ENCODE measurements at places on chromosomes 3 and 15.

- DNase-seq: no peak
Measured at GRCh38 chr15:93862791-93863190, 368.6 kb upstream of the MCTP2 start.

DNA sequence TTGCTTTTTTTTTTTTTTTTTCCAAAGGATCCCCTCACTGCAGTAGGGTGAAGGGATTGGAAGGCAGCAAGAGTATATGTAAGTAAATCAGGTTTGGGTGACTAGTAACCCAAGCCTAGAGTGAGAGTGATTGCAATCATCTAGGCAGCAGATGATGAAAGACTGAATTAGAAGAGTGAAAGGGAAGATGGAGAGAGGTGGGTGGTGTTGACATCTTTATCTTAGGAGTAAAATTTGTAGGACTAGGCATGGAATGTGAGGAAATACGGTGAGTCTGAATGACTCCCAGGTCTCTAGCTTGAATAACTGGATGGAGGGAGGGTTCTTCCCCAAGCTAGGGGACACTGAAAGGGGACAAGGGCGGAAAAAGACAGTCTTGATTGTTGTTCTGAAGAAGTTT is 63.4 kb downstream of the TPRG1 start:
- no peak for DNase-seq

GRCh38 chr15:33988384-33988783 is 20.1 kb downstream of the CHRM5 start:
- DNase-seq: no peak

DNA sequence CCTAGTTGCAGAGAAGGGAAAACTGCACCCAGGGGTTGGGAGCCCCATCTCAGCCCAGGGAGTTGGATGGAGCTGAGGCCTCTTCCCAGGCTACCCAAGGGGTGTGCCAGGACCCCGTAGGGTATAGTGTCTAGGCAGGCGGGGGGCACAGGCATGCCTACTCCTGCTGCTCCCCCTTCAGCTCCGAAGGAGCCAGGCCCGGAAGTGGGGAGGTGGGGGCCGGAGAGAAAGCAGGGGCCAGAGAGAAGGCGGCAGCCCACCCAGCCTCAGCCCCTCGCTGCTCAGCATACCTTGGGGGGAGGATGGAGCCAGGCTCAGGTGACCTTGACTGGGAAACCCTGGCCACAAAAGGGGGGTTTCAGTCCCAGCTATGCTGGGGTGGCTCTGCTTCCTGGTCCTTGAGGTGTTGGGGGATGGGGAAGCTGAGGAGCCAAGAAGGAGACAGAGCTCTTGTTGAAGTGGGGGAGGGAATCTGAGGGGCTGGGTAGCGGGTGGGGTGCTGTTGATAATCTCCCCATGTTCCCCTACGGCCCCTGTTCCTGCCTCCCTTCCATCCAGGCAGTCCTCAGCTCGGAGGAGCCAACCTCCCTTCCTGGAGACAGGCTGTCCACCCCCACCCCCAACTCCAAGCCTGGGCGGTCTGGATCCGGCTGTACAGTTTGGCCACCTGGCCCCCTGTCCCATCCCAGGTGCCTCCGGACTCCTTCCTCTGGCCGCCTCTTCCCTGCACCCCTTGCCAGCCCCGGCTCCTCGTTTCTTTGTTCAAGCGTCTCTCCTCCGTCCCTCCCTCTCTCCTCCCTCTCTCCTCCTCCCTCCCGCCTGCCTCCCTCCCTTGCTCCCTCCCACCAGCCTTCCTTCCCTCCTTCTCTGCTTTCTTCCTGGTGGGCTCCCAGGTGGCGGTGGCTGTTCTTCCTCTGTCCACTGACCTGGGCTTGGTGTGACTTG is 1.7 kb downstream of the SEMA3F start:
- DNase-seq: no peak

- DNase-seq: no peak
Measured at GRCh38 chr3:113079218-113079961, 88.6 kb downstream of the GTPBP8 start.

DNA sequence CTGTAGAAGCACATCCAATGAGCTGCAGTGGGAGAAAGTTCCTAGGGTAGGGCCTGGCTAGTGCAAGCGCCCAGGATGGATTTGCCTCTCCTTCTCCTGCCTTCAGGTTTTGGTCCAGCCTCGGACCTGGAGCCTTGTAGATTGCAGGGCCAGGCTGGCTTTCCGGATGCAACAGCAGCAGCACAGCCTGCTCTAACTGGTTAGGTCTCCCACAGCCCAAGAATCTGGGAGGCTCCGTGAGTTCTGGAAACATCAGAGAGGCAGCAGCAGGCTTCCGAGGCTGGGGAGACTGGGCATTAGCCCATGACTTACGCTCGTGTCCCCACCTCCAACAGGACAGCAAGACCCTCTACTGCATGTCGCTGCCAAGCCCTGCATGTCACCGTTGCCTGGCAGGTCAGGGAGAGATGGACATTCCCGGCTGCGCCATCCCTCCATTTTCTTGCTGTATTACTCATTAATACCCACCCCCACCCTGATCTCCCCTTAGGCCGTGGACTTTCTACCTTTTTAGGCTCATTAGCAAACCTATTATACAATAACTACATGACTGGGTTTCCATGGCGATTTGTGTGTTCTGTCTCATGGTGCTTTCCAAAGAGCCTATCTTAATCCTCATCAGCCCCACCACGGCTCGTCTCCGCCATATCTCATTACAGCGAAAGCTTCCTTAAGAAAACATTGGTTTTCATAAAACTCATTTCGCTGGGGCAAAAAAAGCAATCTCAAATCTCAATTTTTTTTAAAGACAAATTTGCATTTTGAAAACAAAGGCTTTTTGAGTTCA is 40.9 kb upstream of the RGMA start:
- DNase-seq: no peak

DNA sequence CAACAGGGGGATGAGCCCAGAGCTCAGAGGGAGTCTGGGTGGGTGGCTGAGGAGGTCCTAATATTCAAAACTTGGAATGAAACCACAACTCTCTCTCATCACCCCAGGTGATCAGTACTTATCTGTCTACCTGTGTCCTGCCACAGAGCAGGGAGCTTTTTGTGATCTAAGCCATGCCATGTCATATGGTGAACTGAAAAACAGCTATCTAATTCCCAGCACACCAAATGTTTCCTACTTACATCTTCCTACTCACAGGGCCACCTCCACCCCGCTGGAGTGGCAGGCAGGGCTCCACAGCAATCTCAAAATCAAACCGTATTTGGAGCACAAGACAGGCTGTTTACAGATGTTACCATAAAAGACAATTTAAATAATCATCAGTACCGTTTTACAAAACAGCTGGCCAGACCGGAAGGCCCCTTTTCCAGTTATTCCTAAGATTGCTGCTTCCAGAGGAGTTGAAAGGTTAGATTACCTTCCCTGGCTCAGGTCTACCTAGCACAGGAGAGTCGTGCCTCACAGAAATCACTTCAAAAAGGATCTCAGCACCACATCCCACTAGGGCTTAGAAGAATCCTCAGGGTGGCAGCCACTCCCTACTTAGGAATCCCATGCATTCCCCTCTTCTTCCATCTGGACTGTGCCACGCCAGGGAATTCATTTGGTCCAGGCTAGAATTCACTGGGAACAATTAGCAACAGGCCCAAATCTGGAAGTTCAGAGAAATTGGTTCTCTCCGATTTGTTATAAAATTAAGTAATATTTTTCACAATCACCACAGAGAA is 226.6 kb upstream of the IL12A start:
- DNase-seq: no peak

- DNase-seq: no peak
Measured at GRCh38 chr15:27479296-27480140, 508.5 kb downstream of the GABRG3 start.

DNA sequence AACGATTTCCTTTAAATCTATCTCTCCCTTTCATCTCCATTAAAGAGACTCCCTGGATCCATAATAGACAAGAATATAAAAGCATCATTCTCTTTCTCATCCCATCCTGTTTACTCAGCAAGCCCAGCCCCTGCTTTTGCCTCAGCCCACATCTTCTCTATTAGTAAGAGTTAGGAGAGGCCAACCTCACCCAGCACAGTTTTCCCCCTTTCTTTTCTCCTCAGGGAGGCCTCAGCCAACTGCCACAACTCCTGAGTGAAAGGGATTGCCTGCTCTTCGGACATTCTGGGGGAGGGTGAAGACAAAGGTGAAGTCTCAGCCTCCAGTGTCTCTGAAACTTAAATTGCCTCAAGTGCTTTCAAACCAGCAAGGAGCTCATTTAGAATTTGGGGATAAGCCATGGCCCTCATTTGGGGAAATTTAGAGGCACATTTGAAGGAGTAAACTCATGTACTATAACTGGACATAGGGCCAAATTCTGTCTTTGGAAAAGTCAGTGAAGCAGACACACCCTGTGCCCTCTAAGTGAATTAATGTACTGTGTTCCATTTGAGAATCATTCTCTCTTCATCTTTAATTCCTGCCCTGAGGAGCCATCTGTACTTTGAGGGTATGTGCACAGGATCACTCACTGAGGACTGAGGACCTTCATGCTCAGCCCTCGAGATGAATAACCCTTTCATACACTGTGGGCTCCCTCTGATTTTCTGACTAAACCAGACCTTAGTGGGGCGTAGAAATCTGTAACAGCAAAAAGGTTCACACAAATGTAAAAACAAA is 82.5 kb downstream of the SOX2 start:
- DNase-seq: no peak

DNA sequence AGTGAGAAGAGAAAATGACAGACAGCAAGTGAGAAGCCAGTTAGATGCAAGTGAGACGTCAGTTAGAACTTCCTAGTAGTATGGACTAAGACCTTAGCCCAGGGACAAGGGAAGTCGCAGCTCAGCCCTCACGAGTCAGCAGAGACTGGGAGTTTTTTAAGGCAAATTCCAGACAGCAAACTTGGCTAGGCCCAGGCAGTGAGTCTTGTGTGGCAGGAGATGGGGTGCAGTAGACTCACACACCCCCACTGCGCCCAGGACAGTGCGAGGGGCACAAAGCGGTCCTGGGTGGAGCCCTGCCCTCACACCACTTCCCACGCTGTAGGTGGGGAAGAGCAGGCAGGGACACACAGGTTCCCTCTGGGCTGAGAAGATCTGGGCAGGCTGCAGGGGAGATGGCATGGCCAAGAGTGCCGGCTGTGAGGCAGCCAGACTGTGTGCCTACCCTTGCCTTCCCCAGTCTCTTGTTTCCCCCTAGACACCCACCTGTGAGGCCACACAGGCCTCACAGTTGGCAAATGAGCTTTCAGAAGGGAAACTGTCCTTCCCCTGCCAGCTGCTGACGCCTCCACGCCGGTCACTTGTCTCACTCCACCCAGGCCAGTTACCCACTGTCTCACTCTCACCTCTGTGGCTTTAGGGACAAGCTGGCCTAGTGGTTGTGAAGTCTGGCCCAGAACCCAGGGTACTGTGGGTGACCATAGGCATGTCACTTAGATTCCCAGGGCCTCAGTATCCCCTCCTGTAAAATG is 13.7 kb upstream of the PRKCD start:
- DNase-seq: no peak

- no peak for DNase-seq
Measured at GRCh38 chr3:46242120-46242519, at the start of gene CCR3. CCR3 (plus strand) TSS chr3:46242460; CDS start chr3:46265159, 22,699 bp downstream.

DNA sequence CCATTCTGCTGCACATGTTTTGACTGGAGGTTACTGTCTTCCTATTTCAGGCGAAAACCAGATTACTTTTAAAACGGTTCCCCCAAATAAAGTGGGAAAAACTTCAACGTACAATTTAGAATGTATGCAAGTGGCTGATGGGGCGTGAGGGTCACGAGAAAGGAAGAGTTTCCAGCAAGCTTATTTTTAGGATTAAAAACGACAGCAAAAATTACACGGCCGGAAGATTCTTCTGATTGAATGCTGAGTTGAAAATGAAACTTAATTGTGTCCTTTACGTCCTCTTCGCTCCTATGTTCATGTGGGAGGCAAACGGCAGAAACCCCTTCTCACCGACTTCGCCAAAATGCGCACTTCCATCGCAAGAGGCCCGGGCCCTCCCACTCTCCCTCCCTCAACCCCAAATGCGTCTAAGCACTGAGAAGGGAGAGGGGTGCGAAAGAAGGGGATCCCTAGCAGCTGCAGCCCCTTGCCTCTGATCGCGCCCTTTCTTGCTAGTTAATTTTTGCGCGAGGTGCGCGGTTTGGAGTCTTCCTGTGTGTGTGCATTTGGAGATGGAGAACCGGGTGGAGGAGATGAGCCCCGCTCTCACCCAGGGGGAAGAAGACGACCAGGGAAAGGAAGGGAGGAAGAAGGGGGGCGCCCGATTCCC is 656 bp downstream of the CD47 start:
- peak; percentile 45 for DNase-seq

DNA sequence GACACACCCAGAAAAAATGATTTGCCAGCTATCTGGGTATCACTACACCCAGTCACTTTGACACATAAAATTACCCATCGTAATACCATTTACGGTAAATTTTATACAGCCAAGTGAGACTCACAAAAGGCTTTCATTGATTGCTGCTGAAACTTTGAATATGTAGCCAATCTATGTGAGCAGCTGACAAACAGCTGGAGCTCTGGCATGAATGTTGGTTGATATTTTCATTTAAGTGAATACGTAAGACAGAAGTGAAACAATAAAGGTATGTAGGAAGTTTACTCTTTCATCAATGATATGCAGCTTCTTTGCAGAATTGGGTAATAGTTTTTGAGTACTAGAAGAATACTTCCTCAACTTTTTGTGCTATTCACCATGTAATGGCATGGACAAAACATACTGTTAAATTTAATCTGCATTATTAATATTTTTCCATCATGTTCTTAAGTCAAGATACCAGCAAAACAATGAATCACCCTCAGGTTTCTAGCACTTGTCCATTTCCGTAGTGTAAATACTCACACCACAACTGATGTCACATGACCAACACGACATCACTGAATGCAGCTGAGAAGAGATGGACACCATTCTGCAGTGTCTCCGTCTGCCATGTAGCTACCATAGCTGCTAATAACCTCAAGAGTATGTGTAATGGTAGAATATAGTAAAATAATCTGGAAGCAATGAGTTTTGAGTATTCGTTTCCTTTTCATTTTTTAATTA is 205.9 kb upstream of the HES1 start:
- DNase-seq: no peak

- DNase-seq: no peak
Measured at GRCh38 chr3:43379343-43379742, 93.0 kb downstream of the SNRK start.

- no peak for DNase-seq
Measured at GRCh38 chr3:195003006-195003892, 267.7 kb downstream of the XXYLT1 start.

- no peak for DNase-seq
Measured at GRCh38 chr15:29386523-29386922, 116.9 kb upstream of the NSMCE3 start.

GRCh38 chr15:46365572-46365971 is 730.7 kb downstream of the SQOR start:
- DNase-seq: no peak

GRCh38 chr3:62365391-62366125 is 7.8 kb downstream of the FEZF2 start:
- DNase-seq: no peak

GRCh38 chr3:156661155-156661554 is 13.2 kb upstream of the TIPARP start:
- DNase-seq: no peak

GRCh38 chr3:131503320-131503635 is 507 bp upstream of the MRPL3 start:
- DNase-seq: no peak

DNA sequence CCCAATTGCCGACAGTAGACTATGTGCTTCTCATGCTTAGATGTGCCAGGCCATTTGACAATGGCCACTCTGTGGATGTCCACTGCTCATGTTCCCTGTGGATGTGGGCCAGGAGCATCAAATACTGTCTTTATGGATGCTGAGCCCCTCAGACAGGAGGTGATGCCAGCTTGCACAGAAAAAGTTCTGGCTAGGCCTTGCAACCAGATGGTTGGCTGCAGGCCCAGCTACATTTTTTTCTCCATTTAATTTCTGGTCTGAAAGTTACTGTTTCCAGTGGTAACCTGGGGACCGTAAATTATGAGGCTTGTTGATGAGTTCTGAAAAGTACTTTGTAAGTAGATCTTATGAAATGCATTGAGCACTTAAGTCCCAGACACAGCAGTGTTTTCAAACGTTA is 228.5 kb downstream of the CHL1 start:
- DNase-seq: no peak
